ENCODE measurements at places on chromosomes 6 and 20.

GRCh38 chr6:130559166-130559565, 193.3 kb downstream of the TMEM200A start:
- DNase-seq = no peak

GRCh38 chr6:12570461-12571030, 146.0 kb upstream of the PHACTR1 start:
- DNase-seq = no peak

- DNase-seq = no peak
Measured at GRCh38 chr6:143005816-143006215, 54.9 kb upstream of the AIG1 start.

DNA sequence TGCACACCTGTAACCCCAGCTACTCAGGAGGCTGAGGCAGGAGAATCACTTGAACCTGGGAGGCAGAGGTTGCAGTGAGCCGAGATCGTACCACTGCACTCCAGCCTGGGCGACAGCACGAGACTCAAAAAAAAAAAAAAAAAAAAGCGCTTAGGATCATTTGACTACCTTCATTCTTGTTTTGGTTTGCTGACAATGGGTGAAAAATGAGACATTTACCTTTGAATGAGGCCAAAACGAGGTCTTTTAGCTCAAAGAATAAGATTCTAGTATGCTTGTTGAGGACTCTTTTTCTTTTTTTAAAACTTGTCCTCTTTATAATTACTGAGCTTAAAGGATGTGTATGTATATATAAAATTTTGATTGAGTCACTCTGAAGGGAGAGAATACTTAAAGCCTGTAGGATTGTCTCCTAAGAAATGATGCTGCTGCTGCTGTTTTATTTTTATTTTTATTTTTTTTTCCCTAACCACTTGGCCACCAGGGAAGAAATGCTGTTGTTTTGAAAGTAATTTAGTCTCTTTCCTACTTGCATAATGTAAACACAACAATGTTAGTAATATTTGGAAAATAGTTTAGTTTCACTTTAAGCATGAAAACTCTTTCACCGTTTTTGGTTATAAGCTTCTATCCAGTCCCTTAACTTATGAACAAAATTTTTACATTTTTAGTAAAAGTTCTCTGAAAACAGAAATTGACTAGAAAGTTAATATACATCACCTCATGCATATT, 7.9 kb downstream of the UBR2 start:
- no peak for DNase-seq

DNA sequence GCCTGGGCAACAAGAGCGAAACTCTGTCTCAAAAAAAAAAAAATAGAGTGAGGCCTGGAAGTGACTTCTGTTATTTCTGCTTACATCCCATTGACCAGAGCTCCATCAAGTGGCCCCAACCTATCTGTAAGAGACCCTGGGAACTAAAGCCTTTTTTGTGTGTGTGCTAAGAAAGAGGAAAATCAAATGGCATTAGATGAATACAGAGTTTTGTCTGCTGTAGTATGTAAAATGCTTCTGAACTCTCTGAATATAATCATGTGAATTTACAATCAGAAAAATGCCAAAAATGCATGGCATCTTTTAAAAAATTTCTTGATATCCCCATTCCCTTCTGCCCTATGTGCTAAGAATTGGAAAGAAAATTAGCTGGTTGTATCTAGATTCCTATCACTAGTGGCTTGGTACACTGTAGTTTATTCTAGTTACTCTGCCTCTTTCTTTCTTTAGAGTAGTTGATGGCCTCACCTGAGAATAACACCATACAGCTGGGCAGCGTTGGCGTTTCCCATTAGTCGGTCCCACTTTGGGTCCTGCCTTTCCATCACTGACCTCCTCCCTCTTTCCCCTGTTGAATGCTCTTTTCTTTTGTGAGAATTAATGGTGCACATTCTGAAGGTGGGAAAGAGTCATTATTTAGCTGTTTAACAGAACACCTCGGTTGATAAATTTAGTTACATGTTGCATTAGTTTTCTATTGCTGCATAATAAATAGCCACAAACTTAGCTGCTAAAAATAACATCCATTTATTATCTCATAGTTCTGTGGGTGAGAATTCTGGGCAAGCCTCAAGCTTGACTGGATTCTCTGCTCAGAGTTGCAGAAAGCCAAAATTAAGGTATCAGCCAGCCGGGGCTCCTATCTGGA, 38.2 kb downstream of the SAMD5 start:
- DNase-seq = no peak

DNA sequence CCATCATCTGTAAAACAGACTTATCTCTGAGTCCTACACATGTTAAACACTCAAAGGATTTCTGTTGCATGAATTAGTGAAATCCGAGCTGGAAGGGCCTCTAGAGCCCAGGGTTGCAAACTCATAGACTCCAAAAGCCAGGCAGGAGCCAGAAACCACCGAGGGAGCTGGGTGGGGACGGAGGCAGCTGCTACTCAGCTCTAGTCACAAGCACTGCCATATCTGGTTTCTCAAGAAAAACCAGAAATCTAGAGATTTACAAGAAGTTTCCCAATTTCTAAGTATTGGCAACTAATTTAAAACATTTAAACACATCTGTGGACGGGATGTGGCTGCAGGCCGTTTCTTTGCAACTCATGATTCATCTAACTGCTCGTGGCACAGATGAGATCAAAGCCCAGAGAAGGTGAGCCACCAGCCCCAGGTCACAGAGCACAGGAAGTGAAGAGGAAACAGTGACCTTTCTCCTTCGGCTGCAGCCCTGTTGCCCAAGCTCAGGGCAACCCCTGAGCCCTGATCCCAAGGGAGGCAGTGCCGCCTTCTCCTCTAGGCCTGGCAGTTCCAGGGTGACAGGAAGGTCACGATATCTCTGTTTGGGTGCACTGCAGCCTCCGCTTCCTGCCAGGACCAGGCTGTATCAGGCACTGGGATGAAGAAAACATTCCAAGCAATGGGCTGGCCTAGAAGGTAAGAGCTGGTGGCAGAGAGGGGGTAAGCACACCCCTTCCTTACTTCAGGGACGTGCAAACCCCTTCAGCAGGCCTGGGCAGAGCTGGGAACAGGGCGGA, 26.4 kb upstream of the PTGIS start:
- DNase-seq = peak; percentile 52

DNA sequence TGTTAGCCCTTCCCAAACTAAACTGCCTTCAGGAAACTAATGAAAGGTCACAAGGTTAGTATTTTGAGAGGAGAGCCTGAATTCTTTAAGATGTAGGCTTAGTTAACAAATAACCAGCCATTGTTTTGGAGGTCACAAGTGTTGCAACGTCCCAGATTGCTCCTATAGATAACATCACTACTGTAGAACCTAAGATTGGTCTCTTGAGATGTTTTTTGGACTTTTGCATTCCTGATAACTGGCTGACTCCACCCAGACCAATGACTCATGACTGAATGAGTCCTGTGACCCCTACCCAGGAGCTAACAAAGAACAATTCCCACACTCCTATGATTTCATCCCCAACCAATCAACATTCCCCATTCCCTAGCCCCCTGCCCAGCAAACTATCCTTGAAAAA, 178.8 kb downstream of the SCP2D1 start:
- no peak for DNase-seq

GRCh38 chr6:152981989-152982903, 595 bp downstream of the FBXO5 start:
- no peak for DNase-seq

DNA sequence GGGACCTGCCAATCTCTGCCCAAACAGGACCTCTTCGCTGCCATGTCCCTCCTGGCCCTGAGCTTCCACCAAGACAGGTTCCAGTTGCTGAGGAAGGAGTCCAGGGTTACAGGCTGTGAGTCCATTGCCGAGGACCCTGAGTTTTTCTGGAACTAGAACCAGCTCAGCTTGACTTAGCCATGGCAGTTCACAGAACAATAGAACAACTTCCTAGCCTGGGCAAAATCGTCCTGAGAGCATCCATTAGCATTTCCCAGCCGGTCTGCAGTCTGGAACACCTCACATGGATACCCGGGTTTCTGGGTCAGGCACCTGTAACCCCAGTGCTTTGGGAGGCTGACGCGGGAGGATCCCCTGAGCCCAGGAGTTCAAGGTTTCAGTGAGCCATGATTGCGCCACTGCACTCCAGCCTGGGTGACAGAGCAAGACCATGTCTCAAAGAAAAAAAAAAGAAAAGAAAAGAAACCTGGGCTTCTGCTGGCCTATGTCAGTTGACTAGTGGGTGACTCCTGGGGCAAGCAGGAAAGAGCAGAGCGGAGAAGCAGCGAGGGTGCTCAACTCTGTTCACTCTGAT, 90.3 kb downstream of the TCP11 start:
- DNase-seq = no peak

- no peak for DNase-seq
Measured at GRCh38 chr6:119938752-119939151, 589.2 kb upstream of the MAN1A1 start.

DNA sequence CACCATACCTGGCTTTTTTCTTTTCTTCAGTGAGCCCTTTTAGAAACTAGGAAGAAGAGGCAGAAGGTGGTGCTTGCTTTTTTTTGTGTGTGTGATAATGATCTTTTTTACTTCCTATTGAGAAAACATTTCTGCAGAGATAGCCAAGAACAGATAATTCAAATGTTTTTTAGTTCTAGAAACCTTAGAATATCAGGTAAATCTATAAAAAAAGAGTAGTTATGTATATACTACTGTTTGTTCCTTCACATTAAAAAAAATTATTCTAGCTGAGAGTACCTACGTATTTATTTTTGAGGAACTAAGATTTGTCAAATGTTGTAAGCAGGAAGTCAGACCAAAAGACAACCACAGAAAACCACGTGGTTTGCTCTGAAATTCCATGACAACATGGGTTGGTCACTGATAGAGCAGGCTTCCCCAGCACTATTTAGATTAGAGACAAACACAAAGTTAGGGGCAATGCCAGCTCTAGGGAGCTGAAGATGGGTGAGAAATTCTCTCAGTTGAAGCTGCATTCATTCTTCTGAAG, 12.8 kb downstream of the STK4 start:
- no peak for DNase-seq

GRCh38 chr20:3543901-3544507, 73.2 kb downstream of the ATRN start:
- DNase-seq = no peak

GRCh38 chr6:135970750-135971149, 119.2 kb downstream of the PDE7B start:
- no peak for DNase-seq

GRCh38 chr6:57257911-57258541, 35.9 kb upstream of the RAB23 start:
- DNase-seq = no peak

GRCh38 chr20:20362774-20363433, 5.0 kb upstream of the INSM1 start:
- DNase-seq = no peak

DNA sequence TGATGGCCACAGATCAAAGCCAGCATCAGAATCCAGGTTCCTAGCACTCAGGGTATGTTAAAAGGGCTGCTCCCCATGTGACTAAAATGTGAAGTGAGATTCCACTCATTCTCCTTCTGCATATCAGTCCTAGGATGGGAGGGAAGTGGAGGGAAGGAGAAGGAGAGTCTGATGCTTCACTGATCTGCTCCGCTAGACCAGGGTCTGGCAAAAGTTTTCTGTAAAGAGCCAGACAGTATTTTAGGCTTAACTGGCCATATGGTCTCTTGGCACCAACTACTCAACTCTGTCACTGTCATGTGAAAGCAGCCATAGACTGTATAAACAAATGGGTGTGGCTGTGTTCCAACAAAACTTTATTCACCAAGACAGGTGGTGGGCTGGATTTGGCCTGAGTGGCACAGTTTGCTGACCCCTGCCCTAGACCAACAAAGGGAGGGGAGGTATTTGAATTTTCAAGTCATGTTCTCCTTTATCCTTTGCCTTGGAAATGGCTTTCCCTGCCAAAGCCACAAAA, 22.6 kb downstream of the GHRH start:
- DNase-seq = no peak
